Activated CD4-positive, alpha-beta memory T cell treated with anti-CD3 and anti-CD28 coated beads, Interleukin-2, amount 10 ng/mL, durations not matched to agents 7 days and 5 days (primary cell): ENCODE measurements at places on chromosomes 1 and 21. TPM values are rescaled to one million over a fixed set of nuclear protein-coding genes. Genes with fewer than 3 reads are reported as not detected.

SYPL2 gene
- total RNA-seq: not detected

- no peaks in the 10 kb centered on the region for H3K36me3 ChIP-seq
- peak overlapping the region; percentile 69 for H3K4me3 ChIP-seq
- H3K27me3 ChIP-seq: peaks cover 31% of the 10 kb centered on the region
- DNase-seq: peak; percentile 24
Measured at GRCh38 chr1:178725466-178726086, 532 bp downstream of the RALGPS2 start.

CAPZB gene
- 565 TPM for total RNA-seq

DNA sequence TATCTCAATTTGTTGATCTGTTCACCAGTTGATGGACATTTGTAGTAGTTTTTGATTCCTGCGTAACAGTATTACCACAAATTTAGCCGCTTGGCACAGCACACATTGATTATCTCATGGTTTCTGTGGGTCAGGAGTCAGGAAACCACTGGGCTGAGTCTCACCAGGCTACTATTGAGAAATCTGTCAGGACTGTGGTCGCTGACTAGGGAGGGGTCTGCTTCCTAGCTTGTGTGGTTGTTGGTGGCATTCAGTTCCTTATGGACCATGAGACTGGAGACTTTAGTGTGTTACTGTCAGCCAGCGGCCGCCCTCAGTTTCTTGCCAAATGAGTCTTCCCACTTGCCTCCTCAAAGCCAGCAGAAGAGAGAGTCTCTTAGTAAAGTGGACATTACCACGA, 9.8 kb downstream of the PEX14 start:
- H3K36me3 ChIP-seq: peaks cover 7% of the 10 kb centered on the region
- H3K27me3 ChIP-seq: no peaks in the 10 kb centered on the region
- H3K4me1 ChIP-seq: peaks cover 3% of the 10 kb centered on the region
- DNase-seq: no peak
- no peak overlapping the region for H3K4me3 ChIP-seq

DNA sequence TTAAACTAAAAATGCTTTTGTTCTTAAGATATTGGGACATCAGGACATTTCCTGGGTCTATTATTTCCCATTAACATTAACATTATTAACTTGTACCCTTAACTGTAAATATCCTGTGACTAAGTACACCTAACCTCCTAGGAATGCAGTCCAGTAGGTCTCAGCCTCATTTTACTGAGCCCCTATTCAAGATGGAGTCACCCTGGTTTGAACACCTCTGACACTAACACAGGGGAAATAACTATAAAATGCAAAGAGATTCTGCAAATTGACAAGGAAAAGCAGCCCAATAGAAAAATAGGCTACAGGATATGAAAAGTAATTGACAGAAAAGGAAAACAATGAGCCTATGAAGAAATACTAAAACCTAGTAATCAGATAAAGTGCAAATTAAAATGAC, 11.6 kb upstream of the NCMAP start:
- H3K36me3 ChIP-seq: peaks cover 11% of the 10 kb centered on the region
- H3K4me1 ChIP-seq: peaks cover 50% of the 10 kb centered on the region
- peaks cover 4% of the 10 kb centered on the region for H3K27me3 ChIP-seq
- DNase-seq: no peak

INPP5B gene
- 26.3 TPM for total RNA-seq

MX2 gene
- total RNA-seq: 167 TPM

DNA sequence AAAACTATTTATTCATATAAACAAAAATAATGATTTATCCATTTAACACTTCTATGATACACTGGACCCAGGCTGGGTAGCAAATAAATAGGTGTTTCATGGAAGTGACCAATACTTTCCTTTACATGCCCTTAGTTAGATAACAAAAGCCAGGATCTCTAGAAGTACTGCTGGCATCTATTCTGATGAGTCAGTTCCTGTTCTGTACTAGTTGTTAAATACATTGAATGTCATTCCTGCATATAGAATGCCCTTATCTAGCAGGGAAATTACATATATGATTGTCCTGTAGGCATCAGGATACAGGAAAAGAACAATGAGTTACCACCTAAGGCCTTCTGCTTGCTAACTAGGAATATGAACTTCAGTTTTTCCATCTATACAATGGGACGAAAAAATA, 130.8 kb downstream of the HFM1 start:
- H3K27ac ChIP-seq: no peak overlapping the region
- no peaks in the 10 kb centered on the region for H3K4me1 ChIP-seq
- no peak overlapping the region for H3K4me3 ChIP-seq
- no peaks in the 10 kb centered on the region for H3K36me3 ChIP-seq
- H3K27me3 ChIP-seq: peaks cover 4% of the 10 kb centered on the region
- DNase-seq: no peak

TFF2 gene
- not detected for total RNA-seq

AGBL4 gene
- total RNA-seq: not detected

USH2A gene
- total RNA-seq: not detected

DNA sequence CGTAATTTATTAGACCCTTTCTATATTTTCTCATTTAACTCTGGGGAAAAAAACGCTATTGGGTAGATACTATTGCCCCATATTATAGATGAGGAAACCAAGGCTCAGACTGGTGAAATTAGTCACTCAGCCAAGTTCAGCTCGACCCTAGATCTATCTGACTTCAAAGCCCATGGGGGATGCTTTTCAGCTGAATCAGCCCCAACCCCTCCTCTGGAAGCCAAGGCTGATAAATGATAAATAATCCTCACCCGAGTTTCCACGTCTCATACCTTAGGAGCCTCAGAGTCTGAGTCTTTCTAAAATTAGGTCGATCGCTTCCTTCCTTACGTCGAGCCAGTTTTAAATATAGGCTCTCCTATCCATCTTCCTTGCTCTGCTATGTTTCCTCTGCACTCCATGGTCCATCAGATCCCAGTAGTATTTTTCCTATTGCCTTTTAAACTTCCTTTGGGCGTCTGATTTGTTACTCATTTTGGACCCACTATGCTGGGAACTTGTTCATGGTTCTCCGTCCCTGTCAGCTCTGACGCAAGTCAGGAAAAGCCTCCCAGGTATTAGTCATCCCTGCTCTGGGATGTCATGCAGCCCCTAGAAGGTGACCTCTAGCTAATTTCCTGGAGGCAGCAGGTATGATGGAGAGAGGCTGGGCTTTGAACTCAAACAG, 122.8 kb downstream of the PLPP3 start:
- no peaks in the 10 kb centered on the region for H3K4me1 ChIP-seq
- no peak overlapping the region for H3K4me3 ChIP-seq
- no peaks in the 10 kb centered on the region for H3K36me3 ChIP-seq
- H3K27me3 ChIP-seq: no peaks in the 10 kb centered on the region

GRCh38 chr1:156461781-156462647, 38.6 kb downstream of the MEF2D start:
- no peaks in the 10 kb centered on the region for H3K27me3 ChIP-seq
- DNase-seq: no peak
- H3K4me1 ChIP-seq: peaks cover 27% of the 10 kb centered on the region
- H3K4me3 ChIP-seq: no peak overlapping the region
- peaks cover 4% of the 10 kb centered on the region for H3K36me3 ChIP-seq
